CD8-positive, alpha-beta T cell (primary cell): ENCODE measurements at places on chromosomes 12 and 14.

DNA sequence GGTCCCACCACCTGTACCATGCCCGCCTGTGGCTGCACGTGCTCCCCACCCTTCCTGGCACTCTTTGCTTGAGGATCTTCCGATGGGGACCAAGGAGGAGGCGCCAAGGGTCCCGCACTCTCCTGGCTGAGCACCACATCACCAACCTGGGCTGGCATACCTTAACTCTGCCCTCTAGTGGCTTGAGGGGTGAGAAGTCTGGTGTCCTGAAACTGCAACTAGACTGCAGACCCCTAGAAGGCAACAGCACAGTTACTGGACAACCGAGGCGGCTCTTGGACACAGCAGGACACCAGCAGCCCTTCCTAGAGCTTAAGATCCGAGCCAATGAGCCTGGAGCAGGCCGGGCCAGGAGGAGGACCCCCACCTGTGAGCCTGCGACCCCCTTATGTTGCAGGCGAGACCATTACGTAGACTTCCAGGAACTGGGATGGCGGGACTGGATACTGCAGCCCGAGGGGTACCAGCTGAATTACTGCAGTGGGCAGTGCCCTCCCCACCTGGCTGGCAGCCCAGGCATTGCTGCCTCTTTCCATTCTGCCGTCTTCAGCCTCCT, 1.1 kb downstream of the INHBE start:
- DNase-seq, result peak; percentile 70

- no peak for DNase-seq
Measured at GRCh38 chr14:23168246-23168645, 15.2 kb downstream of the SLC7A8 start.

DNA sequence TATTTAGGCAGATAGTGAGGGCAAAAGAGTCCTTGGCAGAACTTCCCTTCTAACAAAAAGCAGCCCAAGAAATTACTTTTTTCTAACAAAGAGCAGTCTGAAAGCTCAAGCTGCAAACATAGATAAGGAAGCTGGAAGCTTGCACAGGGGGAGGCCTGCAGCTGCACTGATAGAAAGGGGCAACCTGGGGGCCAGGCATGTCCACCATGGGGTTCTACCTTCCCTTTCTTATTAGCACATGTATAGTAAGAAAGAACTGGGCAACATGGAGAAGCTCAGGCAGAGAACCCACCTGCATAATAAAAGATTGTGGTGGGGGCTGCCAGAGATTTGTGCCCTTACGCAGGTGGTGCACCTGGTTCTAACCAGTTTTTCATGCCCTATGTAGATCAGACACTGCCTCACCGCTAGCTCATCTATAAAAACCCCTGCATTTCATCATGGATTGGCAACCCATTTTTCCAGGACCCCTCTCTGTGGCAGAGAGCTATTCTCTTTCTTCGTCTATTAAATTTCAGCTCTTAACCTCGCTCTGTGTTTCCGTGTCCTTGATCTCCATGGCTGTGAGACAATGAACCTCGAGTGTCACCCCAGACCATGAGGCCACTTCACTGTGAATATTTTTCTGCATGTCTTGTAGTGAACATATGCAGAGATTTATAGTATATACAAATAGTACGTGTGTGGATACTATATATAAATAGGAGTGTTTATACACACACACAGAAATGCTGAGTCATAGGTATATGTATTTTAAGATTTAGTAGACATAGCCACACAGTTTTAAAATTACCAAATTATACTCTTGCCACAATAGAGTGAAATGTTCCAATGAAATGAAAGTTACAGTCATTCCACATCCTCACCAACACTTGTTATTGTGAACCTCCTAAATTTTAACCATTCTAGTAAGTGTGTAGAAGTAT, 53.0 kb downstream of the PEX5 start:
- DNase-seq, result no peak

- DNase-seq, result no peak
Measured at GRCh38 chr14:63387711-63388110, 69.0 kb upstream of the GPHB5 start.

DNA sequence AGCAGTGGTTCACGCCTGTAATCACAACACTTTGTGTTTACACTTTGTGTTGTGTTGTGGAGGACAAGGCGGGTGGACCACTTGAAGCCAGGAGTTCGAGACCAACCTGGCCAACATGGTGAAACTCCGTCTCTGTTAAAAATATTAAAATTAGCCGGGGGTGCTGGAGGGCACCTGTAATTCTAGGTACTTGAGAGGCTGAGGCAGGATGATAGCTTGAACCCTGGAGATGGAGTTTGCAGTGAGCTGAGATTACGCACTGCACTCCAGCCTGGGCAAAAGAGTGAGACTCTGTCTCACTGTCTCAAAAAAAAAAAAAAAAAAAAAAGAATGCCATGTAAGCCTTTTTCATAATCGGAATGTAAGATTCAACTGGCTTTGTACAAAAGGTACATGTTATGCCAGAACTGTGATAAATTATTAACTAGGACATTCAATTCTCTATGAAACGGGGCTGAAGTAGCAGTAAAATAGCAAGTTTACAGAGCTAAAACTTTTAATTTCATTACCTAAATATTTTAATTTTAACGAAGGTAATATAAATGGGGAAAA, 13.9 kb upstream of the PITPNM2 start:
- no peak for DNase-seq

DNA sequence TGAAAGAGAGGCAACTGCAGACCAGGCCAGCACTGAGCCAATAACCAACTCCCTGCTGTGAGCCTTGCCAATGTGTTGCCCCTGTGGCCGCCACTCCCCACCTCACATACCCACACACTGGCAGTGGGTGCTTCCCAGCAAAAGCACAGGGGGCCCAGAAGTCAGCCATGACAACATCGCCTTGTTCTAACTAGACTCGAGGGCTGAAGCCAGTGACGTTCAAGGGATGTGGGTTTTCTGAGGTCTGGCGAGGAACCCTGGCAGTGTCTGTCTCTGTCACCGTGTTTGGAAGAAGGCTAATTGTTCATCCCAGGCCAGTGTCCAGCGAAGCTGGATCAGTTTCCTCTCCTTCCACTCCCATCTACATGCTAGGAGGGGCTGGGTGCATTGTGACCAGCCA, 311.8 kb upstream of the AMIGO2 start:
- peak; percentile 93 for DNase-seq

DNA sequence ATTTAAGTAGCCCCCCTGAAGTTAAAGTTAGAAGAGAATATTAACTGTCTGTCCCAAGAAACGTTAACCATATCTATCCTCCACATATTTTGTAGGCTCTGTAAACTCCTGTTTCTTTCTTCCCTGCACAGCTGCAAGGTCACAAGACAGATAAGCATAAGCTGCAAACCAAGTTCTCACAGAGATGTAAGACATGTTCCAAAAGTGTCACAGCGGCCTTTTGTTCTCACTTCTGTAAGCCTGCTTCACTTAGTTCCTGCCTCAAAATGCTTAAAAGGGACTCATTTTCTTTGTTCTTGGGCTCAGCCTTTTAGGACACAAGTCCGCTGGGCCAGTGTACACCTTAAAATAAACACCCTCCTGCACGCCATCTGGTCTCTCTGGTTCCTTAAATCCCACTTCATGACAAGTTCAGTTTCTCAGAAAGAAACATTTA, 3.2 kb downstream of the RNASE1 start:
- no peak for DNase-seq

DNA sequence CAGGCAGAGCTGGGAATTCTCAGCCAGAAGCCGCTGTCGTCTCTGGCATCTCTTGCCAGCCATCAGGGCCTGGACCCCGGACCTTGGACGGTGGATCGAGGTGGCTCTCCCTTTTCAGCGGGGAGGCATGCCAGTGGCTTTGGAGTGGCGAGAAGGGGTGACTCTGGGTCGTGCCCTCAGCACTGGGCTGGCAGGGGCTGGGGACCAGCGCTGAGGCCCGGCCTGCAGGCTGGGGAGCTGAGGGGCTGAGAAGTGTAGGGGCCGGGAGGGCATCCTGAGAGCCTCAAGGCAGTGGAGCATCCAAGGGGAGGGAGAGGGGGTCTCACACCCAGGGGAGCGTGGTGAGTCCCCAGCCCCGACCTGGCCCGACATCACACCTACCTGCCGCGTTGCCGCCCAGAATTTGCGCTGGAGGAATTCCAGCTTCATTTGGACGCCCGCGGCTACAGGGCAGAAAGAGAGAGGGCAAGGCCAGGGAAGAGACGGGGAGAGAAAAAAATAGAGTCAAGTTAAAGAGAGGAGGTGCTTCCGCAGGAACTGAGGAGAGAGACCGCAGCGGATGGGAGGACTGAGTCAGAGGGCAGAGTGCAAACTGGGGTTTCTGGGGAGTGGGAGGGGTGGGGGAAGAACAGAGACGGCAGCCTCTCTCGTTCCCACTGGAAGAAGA, 9.0 kb upstream of the LRTM2 start:
- DNase-seq, result no peak

DNA sequence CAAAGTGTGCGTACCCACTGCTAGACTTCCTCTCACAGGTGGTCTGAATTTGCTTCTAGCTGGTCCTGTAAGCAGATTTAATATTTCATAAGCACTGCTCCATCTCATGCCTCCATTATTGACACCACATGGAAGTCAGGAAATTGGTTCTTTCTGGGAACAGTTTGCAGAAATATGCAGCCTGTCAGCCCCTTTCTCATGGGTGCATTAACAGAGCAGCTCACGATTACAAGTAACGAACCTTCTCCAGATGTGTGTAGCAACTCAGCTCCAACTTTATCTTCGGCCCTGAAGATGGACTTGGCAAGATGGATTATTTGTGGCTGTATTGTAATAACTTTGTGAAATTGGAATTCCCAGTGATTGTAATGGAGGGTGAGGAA, 214.5 kb upstream of the DDHD1 start:
- DNase-seq, result no peak

- no peak for DNase-seq
Measured at GRCh38 chr12:49305762-49306510, 11.0 kb downstream of the PRPH start.

DNA sequence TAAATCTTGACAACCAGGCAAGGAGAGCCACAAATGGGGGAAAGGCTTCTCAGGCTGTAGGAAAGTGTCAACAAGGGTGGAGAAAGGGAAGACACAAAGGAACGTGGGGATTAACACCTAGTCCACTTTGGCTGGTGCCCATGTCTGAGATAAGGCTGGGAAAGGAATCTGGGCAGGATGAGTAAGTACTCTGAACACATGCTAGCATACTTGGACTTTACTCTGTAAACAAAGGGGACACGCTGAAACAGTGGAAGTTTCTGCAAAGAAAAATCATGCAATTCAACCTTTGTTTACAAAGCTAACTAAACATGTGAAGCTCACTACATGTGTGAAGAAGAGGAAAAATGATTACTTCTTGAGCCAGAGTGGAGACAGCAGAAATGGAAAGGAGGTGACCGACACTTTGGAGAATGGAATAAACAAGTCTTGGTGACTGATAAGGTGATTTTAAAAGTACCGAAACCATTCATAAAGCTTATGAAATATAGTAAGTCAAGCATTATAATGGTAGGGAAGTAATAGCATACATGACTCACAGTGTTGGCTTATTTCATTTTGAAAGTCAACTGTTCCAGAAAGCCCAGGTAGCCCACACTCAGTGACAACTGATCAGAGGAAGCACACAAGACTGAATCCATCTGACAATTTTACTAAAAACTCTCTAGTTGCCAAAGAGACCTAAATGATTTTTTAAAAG, 13.2 kb downstream of the CPNE8 start:
- DNase-seq, result no peak
